ENCODE measurements at places on chromosomes 13 and 19.

DNA sequence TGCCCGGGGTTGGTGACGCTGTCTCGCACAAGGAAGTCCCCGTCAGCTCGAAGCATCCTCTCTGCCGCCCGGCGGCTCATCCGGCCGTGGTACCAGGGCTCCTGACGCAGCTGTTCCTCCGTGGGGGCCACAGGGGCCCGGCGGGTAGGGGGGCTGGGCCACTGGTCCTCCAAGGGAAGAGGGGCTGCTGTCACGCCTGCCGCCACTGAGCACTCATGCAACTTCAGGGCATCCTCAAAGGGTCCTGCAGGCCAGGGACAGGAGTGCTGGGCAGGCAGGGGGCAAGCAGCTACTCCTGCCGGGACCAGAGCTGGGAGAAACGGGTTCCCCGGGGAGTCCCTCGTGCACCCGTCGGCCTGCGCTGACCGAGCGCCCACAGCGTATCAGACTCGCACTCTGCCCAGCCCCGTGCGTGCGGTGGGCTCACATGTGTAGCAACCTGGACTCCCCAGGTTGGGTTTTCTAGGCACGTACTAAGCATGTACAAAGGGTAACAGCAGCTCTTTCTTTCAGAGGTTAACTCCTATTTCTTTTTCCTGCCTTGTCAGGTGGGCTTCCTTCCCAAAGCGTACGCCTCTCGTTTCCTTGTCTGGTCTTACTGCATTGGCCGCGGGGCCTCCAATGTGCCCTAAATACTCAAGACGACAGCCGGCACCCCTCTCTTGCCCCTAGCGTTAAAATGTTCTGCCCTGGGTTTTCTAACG, 13.4 kb upstream of the C2CD4C start:
- no peaks in the 10 kb centered on the region for H3K27me3 ChIP-seq
- DNase-seq = no peak
- no peaks in the 10 kb centered on the region for H3K4me1 ChIP-seq
- H3K36me3 ChIP-seq = no peaks in the 10 kb centered on the region
- no peak overlapping the region for H3K4me3 ChIP-seq

DNA sequence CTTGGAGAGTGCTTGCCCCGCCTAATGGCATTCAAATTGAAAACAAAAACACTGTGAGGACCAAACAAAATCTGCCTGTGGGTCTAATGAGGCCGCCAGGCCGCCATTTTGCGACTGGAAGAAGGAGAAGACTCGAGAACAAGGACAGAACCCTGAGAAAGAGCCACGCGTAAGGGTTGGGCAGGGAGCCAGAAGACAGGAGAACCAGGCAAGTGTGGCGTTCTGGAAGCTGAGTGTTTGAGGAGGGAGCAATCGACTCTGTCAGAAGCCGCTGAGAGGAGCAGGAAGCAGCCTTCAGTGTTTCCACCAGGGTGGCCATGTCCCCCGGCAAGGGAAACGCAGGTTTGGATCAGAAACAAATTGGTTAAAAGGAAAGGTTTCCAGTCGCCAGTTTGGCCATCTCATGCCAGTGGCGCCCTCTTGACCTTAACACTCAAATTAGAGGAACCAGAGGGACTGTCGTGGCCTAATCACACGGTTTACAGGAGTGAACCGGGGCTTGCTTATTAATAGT, 10.2 kb upstream of the PTOV1 start:
- H3K27me3 ChIP-seq = no peaks in the 10 kb centered on the region
- H3K27ac ChIP-seq = no peak overlapping the region

DNA sequence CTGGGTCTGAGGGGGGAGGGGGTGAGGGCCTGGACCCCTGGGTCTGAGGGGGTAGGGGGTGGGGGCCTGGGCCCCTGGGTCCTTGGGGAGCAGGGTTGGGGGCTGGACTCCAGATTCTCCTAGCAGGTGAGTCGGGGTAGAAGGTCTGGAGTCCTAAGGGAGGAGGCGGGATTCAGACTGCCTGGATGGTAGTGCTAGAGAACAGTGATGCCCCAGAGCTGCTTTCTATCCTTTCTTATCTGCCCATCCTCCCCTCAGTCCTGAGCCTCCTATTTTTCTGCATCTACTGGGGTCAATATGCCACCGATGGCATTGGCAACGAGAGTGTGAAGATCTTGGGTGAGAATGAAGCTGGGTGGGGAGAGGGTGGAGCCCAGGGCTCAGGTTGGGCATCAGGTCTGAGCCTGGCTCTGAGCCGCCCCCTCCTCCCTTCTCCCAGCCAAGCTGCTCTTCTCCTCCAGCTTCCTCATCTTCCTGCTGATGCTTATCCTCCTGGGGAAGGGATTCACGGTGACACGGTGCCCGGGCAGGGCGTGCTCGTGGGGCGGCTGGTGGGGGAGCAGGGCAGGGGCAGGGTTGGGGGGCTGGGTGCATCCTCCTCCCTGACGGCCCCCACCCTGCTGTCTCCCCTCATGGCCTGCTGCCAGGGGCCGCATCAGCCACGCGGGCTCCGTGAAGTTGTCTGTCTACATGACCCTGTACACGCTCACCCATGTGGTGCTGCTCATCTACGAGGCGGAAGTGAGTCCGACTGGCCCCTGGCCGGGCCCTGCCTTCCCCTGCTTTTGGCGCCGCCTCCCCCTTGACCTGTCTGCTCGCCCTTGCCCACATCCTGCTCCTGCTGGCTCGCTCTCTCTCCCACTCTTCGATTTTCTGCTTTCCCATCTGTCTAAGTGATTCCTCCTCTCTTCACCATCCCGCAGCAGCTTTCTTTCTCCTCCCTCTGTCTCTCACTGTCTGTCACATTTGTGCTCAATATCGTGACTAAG, 3.4 kb downstream of the TMEM145 start:
- no peaks in the 10 kb centered on the region for H3K36me3 ChIP-seq
- no peak overlapping the region for H3K4me3 ChIP-seq
- no peak for DNase-seq

GRCh38 chr19:29855741-29856500, 44.1 kb downstream of the CCNE1 start:
- H3K4me1 ChIP-seq = peaks cover 17% of the 10 kb centered on the region
- H3K27ac ChIP-seq = no peak overlapping the region
- H3K4me3 ChIP-seq = no peak overlapping the region
- no peaks in the 10 kb centered on the region for H3K27me3 ChIP-seq
- DNase-seq = no peak

DNA sequence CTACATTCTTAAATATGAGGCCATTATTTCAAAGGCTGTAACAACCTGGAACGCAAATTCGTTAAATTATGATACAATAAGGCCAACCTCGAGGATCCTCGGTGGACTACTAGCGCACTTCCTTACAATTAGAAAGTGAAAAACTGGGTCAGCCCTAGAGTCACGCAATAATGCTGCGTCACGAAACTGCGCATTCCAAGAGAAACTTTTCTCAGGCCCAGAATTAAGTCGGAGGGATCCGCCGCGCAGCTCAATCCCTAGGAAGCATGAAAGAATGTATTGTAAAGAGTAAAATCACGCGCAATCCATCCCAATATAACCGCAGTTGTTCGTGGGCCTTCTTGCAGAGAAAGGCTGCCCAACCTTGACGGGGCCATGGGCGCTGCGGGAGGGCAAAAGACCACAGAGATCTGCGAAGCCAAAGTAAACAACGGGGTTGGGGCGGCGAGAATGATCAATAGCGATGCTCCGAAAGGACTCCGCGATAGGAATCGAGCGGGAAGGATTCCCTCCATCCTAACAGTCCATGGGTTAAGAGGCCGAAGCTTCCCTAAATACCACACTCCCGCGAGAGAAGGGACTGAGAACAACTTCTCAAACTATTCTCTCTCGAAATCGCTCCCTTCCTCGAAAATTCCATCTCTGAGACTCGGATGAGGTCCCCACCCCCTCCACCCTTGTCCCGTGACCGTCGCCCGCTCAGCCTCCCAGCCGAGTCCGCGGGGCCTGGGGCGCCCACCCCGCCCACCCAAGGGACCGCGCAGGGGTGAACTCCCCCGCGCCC, 564 bp downstream of the SPART start:
- no peak overlapping the region for H3K4me3 ChIP-seq
- H3K27me3 ChIP-seq = no peaks in the 10 kb centered on the region
- no peaks in the 10 kb centered on the region for H3K4me1 ChIP-seq
- DNase-seq = no peak
- H3K27ac ChIP-seq = no peak overlapping the region

DNA sequence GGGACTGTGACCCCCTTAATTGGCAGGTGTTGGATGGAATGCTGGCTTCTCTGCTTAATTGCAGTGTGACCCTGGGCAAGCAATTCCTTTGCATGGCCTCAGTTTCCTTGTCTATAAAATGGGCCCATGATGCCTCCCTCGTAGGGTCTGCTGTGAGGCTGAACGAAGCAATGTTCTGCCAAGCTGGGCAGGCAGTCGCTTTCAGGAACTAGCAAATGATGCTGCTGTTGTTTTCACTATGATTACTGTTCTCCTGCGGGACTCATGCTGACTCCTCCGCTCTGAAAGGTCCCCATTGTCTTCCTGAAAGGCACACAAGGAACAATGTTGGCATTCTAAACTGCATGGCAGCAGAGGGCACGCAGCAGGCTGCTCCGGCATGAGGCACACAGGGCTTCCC, 6.8 kb downstream of the BICRA start:
- H3K36me3 ChIP-seq = no peaks in the 10 kb centered on the region
- DNase-seq = no peak
- H3K27me3 ChIP-seq = no peaks in the 10 kb centered on the region
- H3K27ac ChIP-seq = no peak overlapping the region
- no peak overlapping the region for H3K4me3 ChIP-seq

DNA sequence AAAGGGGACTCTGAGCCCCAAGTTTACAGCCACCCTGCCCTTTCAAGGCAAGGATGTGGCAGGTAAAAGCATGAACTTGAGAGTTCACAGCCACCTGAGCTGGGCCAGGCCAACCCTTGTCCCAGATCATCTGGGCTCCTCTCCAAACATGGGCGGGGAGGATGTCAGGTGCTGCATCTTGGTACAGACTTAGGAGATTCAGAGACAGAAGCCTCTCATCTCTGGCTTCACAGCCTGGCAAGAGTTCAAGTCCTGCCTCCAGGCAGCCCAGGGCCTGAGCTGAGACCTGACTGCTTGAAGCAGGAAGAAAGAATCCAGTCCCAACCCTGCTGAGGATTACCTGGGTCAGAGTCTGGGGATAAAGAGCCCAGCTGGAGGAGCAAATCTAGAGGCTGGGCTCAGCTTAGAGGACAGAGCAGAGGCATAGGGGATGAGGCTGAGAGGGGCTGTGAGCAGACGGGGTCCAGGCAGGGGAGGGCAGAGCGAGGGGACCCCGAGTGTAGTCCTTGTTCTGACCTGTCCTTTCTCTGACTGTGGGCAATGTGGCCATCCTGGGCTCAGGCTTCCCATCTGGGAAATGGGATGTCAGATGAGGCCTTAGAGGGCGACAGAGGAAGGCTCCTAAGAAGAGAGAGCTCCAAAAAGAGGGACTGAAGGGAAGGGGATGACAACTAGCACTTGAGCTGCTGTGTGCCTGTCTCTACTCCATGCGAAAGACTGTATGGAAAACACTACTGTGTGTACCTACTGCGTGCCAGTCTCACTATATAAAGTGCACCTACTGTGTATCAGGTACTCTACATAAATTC, 6.6 kb upstream of the OR10H5 start:
- peaks cover 17% of the 10 kb centered on the region for H3K27me3 ChIP-seq
- peaks cover 14% of the 10 kb centered on the region for H3K4me1 ChIP-seq
- H3K27ac ChIP-seq = no peak overlapping the region
- H3K36me3 ChIP-seq = no peaks in the 10 kb centered on the region

- H3K36me3 ChIP-seq = no peaks in the 10 kb centered on the region
- H3K27me3 ChIP-seq = no peaks in the 10 kb centered on the region
- H3K4me1 ChIP-seq = no peaks in the 10 kb centered on the region
- no peak overlapping the region for H3K4me3 ChIP-seq
- DNase-seq = no peak
- H3K27ac ChIP-seq = no peak overlapping the region
These were observed 118.2 kb upstream of the SLC10A2 start for GRCh38 chr13:103184413-103184812.

All from HCT116 (cell line).